ENCODE measurements at places on chromosomes 2 and 18. TPM values are rescaled to one million over a fixed set of nuclear protein-coding genes. Genes with fewer than 3 reads are reported as not detected.

C2orf76 gene
- 15.4 TPM for total RNA-seq

- DNase-seq = no peak
Observed at GRCh38 chr18:46621111-46621766, 35.8 kb downstream of the LOXHD1 start.

- DNase-seq = no peak
Observed at GRCh38 chr2:223104336-223105132, 52.5 kb downstream of the KCNE4 start.

GKN1 gene
- total RNA-seq = not detected

GRCh38 chr2:96801786-96802595 is 14.1 kb upstream of the CNNM3 start:
- DNase-seq = no peak

All from H4 (cell line).